NCI-H2081 treated with DMSO at 0.1 percent for 48 hours (cell line): ENCODE measurements at places on chromosomes 3 and 15.

DNA sequence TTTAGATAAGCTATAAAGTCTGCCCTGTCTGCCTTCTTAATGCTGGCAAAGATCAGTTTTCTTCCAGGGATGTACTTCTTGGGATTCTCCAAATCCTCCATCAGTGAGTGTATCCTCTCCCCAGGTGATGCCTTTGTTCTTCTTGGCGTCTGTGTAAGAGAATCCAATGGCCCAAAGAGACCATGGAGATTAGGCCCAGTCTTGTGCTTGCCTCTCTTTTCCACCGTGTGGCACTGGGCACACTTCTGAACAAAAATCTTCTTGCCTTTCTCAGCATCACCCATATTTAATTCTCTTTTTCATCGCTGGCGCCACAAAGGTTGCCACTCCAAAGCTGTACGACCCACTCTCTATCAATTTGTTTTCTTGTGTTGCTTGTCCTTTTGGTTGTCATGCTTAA, 32.2 kb upstream of the TAMM41 start:
- DNase-seq, result no peak

DNA sequence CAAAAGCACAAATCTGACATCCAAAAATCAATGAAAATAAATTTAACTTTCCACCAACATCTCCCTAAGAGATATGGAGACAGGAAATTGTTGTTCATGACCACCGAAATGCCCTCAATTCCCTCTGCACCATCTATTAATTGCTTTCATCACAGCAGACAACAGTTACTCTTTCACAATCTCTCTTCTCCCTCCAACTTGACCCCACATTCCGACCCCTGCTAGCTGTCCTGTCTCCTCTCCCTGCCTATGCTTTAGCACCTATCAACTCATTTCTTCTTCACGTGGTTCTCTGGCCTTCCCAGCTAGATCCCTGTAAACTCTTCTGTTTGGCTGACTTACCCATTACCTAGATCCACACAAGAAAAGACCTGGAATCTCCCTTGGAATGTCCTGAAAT, 173.9 kb upstream of the ADAMTS9 start:
- DNase-seq, result no peak

- no peak for DNase-seq
Observed at GRCh38 chr3:5442786-5443138, 255.3 kb downstream of the EDEM1 start.

DNA sequence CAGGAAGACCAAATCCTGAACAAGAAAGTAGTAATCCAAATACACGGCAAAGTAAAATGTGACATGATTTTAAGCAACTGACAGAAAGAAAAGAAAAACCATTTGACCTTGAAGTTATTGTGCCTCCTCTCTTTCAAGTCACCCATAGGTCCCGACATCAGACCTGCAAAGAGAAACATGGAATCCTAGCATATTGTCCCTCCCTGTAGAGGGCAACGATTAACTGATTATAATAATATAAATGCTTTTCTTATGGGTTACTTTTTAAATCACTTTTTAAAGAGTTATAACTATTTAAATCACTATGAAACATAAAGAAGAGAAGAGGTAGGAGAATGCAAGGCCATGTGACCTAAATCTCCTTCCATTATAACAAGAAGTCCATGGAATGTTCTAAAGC, 143.2 kb upstream of the LIPC start:
- no peak for DNase-seq

- no peak for DNase-seq
Observed at GRCh38 chr3:2303566-2303965, 204.9 kb downstream of the CNTN4 start.

DNA sequence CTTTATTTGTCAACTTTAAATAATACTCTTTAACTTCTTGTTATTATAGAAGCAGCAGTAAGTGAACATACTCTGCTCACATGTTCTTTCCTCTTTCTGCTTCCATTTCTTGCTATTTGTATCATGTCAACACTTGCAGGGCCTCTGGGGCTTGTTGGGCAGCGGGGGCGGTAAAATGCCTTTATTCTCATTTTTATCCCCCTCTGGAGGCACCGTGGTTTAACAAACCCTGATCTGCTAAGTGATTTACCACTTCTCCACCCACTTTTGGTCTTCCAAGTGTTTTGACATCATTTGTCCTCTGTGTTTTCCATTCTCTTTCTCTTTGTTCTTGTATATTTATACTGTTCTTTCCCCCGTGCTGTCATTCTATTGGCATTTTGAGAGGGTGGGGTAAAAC, 33.9 kb downstream of the SCN10A start:
- DNase-seq, result no peak

- DNase-seq, result no peak
Observed at GRCh38 chr3:174199696-174200095, 659.4 kb upstream of the NAALADL2 start.

- DNase-seq, result no peak
Observed at GRCh38 chr15:29692527-29692926, 129.7 kb downstream of the TJP1 start.

- no peak for DNase-seq
Observed at GRCh38 chr3:190826018-190826417, 36.5 kb downstream of the GMNC start.

GRCh38 chr3:66565301-66565700, 64.5 kb upstream of the LRIG1 start:
- no peak for DNase-seq

- DNase-seq, result no peak
Observed at GRCh38 chr3:66415867-66416428, 84.9 kb downstream of the LRIG1 start.

DNA sequence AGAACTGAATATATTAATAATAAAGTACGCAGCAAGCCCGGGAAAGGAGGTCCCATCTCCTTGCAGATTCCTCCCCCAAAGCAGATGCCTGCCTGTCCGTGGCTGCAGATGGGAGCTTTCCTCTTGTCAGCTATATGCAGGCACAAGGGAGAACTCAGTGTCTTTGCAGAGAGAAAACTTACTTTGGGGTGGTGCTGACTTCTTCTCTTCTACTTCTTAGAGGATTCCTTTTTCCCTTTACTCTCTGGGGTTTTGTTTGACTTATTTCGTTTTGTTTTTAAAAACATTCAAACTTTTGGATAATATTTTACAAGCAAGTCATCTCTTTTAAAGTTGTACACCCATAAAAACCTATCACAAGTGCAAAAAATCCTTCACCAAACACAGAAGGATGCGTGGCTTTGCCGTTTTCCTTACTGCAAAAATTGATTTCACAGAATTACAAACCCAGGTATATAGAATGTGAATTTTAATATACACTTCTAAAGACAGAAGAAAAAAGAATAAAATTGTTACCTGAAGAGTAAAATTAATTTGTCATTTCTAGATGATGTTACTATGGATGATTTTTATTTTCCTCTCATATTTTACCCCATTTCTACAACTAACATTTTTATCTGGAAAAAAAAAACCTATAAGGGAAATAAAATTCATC, 65.3 kb upstream of the IGF1R start:
- no peak for DNase-seq

DNA sequence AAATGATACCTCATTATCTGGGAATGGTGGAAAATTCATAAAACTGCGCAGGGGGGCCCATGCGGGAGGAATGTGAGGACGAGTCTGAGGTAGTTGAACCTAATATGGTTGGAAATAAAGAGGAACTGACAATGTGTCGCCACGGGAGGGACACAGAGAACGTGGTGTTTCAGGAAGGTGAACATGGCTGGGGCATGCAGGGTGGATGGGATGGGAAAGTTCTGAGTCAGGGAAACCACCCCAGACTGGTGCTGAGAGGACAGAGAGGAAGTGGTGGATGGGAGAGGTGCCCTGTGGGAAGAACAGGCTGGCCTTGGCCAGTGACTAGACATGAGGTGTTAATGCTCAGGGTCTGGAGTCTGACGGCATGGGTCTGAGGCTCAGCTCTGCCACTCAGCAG, 137.1 kb upstream of the WNT5A start:
- DNase-seq, result no peak

DNA sequence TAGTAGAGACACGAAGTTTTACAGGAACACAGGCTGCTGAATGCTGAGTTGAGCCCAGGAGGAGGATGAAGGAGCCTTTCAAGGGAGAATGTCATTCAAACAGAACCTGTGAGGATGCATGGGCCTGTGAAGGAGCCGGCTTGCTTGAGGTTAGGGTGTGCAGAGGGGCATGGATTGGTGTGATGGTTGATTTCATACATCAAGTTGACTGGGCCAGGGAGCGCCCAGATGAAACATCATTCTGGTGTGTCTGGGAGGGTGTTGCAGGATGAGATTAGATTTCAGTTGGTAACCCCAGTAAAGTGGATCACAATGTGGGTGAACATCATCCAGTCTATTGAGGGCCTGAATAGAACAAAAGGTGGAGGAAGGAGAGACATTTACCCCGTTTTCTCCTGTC, 243.6 kb downstream of the EDEM1 start:
- DNase-seq, result no peak

- DNase-seq, result no peak
Observed at GRCh38 chr15:98126326-98127085, 166.0 kb downstream of the ARRDC4 start.

DNA sequence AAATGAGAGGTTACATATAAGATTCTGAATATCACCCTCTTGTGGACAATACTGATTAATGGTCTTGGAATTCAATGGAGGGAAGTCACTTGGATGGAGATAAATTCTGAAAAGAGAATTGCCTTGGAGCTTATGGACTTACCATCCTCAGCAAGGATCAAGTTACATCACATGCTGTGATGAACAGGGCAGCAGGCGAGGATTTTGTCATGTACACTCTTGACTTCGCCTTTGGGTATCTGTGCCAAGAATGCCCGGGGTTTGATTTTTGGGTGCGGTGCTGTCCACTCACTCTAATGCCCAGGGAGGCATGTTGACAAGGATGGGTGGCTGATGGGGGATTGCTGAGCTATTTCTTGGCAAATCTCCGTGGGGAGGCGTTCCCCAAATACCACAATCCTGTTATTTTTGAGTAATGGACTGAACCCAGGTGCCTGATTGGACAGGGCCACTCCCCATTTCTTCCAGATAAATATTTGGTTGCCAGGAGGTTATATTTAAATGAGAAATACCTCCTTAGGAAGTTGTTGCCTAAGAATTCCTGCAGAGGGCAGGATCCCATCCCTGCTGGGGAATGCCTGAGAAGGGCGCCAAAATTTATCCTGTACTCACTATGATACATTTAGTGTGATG, 96.3 kb downstream of the TPRG1 start:
- DNase-seq, result no peak

GRCh38 chr15:66657185-66658020, 44.6 kb upstream of the SMAD6 start:
- no peak for DNase-seq

- no peak for DNase-seq
Observed at GRCh38 chr15:90471769-90472168, 58.0 kb upstream of the CRTC3 start.

GRCh38 chr15:58520464-58520863, 88.7 kb downstream of the LIPC start:
- no peak for DNase-seq

DNA sequence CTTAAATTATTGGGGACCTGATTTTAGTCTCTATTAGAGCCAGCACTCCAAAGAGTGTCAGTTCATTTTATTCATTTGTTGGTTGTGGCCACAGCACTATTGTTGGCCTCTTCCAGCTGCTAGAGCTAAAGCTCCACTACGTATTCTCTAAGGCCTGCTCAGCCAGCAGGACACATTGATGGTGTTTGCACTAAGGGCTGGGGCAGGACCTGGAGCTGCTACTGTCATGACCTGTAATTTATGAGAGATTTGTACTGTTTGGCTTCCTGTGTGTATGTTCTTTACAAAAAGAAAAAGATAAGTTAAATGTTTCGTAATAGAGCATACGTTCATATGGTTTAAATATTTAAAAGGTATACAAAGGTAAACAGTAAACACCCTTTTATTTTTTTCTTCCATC, 8.1 kb downstream of the GFM1 start:
- no peak for DNase-seq

- DNase-seq, result no peak
Observed at GRCh38 chr15:72948662-72949061, 103.6 kb upstream of the NEO1 start.

- no peak for DNase-seq
Observed at GRCh38 chr15:91318516-91318915, 218.5 kb downstream of the SV2B start.

- DNase-seq, result no peak
Observed at GRCh38 chr3:12518261-12519028, 26.9 kb downstream of the MKRN2OS start.

- no peak for DNase-seq
Observed at GRCh38 chr3:116350119-116350733, 95.1 kb downstream of the LSAMP start.

GRCh38 chr15:25863111-25863967, at the start of gene ATP10A:
ATP10A (minus strand) TSS chr15:25863327; CDS start chr15:25863096, 231 bp downstream.
- DNase-seq, result no peak

GRCh38 chr15:51621936-51622603, 501 bp downstream of the DMXL2 start:
- no peak for DNase-seq

DNA sequence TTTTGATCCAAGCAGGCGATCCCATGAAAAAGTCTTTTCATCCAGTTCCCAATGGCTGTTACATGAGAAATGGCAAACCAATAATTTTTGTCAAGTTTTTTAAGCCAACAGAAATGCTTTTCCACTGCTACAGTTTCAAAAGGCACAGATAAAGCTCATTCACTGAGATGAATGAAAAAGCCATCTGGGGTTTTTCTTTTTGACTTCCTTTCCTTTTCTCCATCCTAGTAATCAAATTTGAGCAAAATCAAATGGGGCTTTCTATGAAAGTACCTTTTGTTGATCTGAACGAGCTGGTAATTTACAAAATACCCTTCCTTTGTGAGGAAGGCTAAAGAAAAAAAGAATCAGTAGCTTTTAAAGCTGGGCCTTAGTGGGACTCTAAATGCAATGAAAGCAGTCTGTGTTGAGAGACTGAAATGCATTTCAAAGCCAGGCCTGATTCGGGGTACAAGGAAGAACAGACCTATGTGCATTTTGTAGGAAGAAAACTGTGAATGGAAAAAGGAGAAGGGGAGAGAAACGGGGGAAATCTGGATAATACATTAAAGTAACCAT, 185.2 kb upstream of the DNAJC19 start:
- peak; percentile 78 for DNase-seq

GRCh38 chr15:70186152-70186551, 88.4 kb upstream of the TLE3 start:
- DNase-seq, result no peak

GRCh38 chr15:91549581-91549980, 303.9 kb upstream of the SLCO3A1 start:
- no peak for DNase-seq

GRCh38 chr3:14346191-14346590, 56.2 kb upstream of the SLC6A6 start:
- DNase-seq, result no peak

GRCh38 chr3:194246709-194247349, 104.3 kb downstream of the CPN2 start:
- no peak for DNase-seq

DNA sequence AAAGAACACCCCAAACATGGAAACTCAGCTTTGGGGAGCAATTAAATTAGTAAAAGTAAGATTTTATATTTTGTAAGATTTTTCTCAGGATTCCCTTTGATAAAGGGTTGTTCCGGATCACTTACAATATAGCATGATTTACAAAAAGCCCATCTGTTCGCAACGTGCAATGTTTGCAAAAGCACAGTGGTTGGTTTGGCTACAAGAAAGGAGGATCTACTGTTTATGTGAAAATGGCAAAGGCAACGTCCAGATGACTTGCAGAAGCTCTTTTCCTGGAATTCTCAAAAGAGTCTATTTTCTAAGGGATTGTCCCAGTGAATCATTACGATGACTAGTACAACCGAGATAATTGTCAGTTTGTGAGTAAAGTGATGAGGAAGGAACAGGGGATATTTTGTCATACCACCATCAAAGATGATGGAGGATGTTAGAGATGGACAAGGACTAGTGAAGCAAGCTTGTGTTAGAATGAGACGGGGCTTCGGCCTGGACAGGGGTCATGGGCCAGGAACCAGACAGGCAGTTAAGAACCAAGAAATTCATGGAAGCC, 71.6 kb downstream of the CRYGS start:
- no peak for DNase-seq
